ENCODE measurements at places on chromosomes 1 and 21.

GRCh38 chr1:58978096-58978495 is 194.2 kb upstream of the JUN start:
- DNase-seq: no peak

DNA sequence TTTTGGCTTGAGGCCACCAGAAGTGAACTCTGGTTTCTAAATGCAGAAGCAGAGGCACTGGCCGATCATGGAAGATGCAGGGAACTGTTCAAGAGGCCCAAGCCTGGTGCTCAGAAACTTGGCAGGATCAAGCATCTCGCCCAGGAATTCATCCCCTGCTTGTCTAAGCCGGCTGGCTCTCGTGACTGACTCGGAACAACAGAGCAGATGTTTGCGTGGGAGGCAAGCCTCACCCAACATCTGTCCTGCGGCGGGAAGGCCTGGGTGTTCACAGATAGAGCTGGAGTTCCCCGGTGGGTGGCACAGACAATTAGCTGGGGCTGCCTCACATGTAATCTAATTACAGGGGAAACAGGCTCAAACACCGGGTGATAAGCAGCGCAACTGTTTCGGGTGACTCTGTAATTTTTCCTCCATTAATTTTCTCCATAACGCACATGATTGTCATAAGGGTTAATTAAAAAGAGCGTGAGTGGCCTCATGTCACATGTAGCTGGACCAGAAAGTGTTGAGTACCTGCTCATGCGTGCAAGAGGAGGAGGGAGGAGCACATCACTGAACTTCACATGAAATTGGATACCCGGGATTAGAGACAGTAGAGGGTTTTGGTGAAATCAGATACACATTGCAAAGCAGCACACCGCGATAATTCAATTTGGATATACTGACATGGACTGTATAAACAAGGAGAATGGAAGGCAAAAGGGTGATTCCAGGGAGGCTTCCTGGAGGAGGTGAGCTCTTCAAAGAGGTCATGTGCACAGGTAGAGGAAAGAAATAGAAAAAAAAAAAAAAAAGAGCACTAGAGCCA is 180.0 kb downstream of the ETS2 start:
- DNase-seq: peak; percentile 38

DNA sequence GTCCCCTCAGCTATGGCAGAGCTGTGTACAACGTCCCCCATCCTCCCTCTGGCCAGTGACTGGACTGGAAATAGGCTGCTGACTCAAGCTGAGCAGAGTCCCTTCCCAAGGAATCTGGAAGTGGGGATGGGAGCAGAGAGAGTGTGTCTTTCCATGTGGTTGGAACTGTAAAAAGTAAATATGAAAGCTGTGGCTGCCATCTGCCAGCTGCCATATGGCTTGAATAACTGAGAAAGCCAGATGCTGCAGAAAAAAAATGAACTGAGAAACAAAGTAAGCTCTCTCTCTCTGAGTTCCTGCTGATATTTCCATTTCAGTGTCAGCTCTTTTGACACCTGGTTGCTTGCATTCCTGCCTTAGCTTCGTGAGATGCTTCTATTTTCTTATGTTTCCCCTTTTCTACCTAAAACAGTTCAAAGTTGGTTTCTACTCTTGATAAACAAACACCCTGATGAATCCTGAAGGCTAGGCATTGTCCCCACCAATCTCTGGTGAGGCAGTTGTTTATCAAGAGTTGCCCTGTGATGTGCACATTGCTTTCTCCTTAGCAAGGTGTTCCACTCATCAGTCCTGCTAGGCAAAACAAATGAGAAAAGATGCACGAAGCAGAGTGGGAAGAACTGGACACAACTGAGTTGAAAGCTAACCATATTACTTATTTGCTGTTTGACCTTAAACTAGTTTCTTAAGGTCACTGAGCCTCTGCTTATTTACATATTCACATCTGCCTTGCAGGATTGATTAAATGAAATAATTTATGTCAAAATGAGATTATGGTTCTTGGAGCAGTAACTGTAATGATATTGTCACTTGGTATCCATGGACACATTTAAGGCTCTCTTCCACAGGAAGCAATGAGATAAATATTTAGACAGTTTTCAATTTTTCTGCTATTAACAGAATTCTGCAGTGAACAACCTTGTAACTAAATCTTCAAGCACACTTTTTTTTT is 16.6 kb upstream of the DR1 start:
- DNase-seq: no peak

DNA sequence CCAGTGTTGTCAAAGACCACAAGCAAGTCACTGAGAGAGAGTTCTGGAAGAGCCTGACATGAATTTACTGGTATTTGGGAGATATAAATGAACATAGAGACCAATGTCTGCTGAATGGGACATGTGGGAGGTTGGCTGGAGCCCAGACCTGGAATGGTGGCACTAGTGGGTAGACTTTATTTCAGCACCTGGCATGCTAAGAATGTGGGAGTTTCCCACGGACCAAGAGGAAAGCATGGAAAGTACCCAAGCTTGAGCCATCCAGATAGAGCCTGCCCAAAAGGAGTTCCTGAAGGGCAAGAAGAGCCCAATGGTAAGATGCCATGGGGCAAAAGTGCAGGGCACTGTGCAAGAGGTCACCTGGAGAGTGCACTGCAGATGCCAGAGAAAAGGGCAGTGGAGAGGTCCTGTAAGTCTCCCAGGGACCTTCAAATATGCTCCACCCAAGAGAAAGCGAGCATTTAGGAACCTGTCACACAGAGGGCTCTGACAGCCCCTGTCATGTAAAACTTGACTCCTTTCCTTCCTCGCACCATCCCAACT is 8.1 kb upstream of the ZNF687 start:
- DNase-seq: no peak

DNA sequence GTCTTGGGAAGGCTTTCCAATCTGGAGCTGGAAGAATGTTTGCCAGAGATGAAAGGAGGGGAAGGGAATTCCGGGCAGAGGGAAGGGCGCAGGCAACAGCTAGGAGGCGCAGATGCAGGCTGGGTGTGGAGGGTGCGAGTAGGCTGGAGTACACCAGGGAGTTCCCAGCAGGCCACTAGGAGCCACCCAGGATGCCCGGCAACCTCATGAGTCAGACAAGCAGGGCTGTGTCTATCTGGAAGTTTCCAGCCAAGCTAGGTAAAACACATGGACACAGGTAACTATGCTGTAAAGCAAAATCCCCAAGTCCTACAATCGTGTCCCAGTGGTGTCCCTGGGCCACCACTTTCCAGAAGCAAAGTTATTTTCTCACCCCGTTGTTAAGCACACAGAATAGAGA is 990 bp upstream of the NBL1 start:
- DNase-seq: no peak

DNA sequence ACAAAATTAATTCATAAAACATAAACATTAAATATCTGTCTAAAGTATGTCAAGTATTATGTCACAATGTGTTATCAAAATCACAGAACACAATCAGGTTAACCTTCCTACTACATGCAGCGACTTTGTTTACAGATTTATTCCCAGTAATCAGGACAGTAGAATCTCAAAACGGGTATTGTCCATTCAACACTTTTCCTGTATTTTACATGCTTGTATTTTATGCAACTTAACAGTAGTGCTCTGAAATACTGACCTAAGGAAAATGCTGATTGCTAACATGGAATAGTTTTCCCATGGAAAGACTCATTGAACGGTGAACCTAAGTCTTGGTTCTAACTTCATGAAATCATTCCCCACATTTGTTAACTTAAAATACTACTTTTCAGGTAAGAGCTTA is 2.3 kb downstream of the SERBP1 start:
- DNase-seq: no peak

- no peak for DNase-seq
These were observed 36.5 kb downstream of the ZBTB17 start for GRCh38 chr1:15939181-15940109.

DNA sequence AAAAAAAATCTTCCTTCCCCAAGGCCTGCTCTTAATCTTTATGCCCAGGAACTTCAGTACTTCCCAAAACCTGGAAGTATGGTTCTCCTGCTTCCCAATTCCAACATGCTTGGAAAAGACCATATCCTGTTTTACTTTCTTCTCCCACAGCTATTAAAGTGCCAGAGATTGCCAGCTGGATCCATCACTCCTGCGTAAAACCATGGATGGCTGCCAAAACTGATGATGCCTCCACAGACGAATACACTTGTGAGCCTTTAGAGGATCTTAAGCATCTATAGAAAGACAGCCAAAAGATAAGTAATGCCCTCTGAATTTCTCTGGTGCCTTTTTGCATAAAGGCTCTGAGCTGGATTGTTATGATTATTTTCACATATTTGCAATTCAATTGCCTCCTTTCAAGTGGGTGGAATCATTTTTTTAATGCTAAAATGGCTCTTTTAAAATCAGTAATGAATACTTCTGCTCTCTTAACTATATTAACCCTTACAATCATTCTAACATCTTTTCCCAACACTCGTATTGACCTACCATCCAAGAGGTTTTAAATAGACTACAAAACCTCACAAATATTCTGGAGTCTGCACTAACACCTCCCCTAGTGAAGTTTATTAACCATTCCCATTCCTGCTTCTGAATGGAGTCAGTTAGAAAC is 1807.8 kb downstream of the BRINP3 start:
- no peak for DNase-seq

- DNase-seq: no peak
These were observed 33.4 kb upstream of the CITED4 start for GRCh38 chr1:40895601-40896000.

DNA sequence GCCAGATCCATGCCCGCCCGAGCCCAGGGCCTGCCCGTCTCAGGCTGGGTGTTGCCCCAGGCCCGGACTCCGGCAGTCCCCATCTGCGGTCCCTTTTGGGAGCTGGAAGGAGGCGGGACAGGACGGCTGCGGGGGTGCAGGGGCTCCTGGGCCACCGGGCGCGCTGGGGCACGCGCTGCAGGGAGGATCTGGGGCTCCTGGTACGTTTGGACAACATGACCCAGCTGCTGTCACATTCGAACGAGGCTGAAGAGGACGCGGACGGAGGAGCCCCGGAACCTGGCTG is 6.6 kb upstream of the CALML6 start:
- DNase-seq: no peak

- DNase-seq: peak; percentile 39
These were observed 12.4 kb downstream of the SKI start for GRCh38 chr1:2240270-2241156.

DNA sequence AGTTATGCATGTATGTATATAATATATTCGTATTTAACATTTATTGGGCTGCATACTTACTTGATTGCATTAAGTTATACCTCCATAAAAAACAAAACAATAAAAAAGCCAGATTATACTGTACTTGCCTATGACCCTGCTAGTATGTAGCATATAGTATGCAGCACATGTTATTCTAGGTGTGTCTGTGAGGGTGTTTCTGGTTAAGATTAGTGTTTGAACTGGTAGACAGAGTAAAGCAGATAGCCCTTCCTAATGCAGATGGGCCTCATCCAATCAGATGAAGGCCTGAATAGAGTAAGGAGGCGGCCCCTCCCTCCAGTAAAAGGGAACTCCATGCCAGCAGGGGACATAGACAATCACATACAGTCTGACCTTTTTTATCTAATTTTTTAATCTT is 323.3 kb upstream of the USP24 start:
- DNase-seq: no peak

DNA sequence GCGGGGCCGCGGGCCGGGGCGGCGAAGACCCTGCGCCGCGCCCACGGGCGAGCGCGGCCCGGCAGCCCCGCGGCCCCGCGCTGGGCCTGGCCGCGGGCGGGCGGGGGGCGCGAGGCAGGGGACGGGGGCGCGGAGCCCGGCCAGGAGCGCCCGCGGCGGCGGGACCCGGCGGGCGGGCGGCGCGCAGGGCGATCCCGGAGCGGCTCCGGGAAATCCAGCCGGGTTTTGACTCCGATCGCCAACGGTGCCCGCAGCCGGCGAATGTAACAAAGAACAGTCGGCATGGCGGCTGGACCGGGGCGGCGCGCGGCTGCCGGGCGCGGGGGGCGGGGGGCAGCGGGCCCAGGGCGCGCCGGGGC is 334 bp downstream of the PRDM15 start:
- peak; percentile 86 for DNase-seq

- DNase-seq: no peak
These were observed 12.3 kb downstream of the SLC19A1 start for GRCh38 chr21:45529785-45530422.

- DNase-seq: no peak
These were observed 7.6 kb downstream of the TDRKH start for GRCh38 chr1:151782741-151783140.

- DNase-seq: no peak
These were observed 5.8 kb downstream of the ECE1 start for GRCh38 chr1:21284206-21285054.

GRCh38 chr1:90558754-90559378 is 158.2 kb downstream of the BARHL2 start:
- no peak for DNase-seq

Measured in activated naive CD4-positive, alpha-beta T cell treated with anti-CD3 and anti-CD28 coated beads, Interleukin-2, amount 10 ng/mL, durations not matched to agents 7 days and 5 days (primary cell).